AG09309 (cell line): ENCODE measurements at places on chromosomes 2 and 18.

DNA sequence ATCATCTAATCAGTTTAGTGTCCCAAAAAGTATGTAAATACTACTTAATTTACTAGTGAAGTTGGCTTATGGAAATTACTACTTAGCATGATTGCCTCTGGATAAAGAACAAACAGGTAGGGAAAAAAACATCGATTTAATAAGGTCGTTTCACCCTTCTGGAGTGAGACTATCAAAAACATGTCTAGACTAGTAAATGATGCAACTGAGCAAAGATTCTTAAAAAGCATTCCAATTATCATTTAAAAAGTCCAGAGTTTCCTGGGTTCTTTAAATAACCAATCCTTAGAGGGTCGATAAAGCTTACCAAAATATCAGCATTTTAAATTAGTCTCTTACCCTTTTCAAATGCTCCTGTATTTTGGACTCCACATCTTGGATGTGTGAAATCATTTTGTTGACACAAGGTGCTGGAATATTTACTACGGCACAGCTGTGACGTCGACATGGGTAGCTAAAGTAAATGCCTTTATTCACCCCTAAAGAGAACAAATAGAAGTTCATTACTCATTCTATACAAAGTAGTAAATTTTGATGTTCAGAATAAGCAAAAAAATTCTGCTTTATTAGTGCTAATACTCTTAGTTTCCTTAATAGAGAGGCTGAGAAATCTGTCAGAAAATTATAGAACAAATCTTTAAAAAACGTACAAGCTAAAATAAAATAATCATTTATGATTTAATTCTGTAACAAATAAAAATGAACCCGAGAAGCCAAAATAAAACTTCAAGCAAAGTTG is 70.6 kb downstream of the CCDC178 start:
- no peak for DNase-seq

- no peak for DNase-seq
These were observed 6.7 kb downstream of the GYPC start for GRCh38 chr2:126662621-126663020.

DNA sequence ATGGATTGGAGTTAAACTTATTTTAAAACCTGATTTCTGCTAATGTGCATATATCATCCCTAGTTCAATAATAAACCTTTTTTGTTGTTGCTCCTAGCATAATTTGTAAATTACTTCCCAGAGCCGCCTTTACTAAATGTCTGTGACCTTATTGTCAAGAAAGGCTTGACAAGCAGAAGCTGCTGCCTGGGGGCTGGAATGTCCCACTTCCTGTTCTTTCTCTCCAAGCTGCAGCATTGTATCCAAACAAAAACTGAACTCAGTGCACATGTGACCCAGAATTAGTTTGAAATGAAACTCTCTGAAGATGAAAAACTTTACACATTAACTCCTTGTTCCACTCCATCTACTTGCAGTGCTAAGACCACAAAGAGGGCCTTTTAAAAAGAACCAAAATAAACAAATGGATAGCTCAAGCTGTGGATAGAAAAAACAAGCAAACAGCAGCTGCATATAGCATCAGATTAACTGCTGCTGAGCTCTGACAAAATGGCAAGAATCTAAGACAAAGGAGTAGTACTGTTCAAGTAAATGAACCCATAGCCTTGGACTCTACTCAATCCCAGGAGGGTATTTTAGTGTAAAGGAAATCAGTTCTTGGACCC is 99.8 kb upstream of the NEUROD1 start:
- DNase-seq, result no peak

DNA sequence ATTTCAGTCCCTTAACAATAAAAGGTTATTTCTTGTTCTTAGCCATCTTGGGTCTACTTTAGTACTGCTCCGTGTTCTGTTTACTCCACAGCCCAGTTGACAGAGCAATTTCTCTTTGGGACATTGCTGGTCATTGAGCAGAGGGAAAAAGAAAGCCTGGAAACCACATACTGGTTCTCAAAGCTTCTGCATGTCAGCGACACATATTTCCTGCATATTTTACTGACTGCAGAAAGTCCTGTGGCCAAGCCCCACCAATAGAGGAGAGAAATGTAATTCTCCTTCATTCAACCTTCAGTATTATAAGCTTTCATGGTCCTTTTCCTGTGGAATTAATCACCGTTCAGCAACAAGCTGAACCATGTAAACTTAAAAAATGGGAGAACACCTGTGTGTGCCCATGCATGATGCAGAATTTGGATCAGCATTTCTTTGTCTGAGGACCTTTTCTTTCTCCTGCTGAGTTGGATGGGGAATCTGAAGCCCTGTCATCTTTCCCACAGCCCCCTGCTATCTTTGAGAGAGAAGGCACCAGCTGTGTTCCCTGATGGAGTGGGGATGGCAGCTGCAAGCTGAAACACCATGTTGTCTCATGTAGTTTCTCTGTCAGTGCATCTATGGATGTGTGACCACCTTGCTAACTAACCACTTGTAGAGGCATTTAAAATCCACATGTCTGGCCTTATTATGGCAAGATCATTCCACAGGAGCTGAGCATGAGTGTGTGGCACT is 431.6 kb downstream of the MEIS1 start:
- no peak for DNase-seq

- DNase-seq, result no peak
These were observed 23.3 kb upstream of the IL18RAP start for GRCh38 chr2:102399499-102400141.
